Cerebellar nuclear complex (tissue), 1 donor: ENCODE measurements at places on chromosomes 1 and 21.

DNA sequence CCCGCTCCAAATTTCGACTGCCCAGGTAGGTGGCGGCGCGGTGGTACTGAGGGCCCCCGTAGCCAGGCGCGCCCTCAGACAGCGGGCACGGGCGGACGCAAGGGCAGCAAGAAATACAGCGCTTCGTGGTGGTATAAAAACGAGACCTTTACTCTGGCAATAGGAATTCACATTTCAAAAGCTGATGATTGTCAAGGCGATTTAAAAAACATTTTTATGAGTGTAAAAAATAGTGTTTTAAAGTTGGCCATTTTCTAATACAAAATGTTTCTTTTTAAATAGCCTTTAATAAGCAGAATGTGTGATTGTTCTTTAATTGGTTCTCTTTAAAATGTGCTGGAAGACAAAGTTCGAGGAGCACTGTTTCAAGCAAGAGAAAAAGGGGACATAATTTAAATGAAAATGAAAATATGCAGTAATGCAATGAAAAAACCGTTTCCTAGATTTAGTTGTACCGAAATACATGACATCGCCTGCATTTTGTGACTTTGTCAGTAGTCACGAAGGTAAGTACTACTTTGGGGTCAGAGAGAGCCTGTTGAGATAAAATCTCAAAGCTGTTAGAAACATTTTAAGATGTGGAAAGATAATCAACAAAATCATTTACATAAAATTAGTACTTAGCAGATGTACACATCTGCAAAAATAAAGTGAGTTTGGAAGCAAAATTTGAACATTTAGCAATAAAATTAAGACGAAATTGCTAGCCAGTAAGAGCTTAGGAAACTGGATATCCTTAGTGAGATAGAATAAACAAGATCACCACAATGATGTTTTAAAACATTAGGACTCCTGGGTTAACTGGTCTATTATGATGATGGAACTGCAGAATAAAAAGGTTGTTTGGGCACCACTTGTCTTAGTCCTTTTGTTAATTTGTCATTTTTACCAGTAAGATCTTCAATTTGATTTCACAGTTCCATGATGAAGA, 1.1 kb upstream of the PSMG1 start:
- no peak for DNase-seq

DNA sequence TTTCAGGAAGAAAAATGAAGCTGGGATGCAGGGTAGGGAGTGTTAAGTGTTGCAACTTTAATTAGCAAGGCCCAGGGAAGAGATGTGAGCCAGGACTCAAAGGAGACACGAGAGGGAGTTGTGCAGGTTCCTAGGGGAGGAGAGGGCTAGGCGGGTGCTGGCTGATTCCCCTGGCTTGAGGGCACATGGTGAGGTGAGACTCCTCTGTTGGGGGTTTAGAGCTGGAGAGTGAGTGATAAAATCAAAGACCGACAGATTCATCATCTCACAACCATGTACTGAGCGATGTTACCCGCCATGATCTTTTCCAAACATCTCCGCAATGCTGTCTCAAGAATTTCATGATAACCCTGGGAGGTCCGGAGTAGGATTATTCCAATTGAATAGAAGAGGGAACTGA, 161.8 kb upstream of the CSF3R start:
- DNase-seq: no peak

- DNase-seq: no peak
Observed at GRCh38 chr1:218499011-218499691, 154.0 kb downstream of the TGFB2 start.

DNA sequence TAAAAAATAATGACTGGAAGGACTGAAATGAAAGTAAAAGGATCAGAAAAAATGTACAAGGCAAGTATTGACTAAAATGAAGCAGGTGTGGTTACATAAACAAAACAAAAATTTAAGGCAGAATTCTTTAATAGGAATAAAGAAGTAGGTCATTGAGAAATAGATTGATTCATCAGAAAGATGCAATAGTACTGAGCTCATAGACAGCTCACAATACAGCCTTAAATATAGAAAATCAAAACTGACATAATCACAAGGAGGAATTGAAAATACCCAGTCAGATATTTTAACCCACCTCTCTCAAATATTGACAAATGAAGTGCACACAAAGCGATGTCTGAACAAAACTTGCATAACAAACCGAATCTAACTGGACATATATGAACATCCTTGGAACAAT, 366.8 kb upstream of the DPYD start:
- no peak for DNase-seq

GRCh38 chr1:155322571-155322952, 1.9 kb downstream of the RUSC1 start:
- DNase-seq: peak; percentile 7

GRCh38 chr1:43885279-43885801, 48.3 kb upstream of the ARTN start:
- no peak for DNase-seq

- no peak for DNase-seq
Observed at GRCh38 chr1:201644197-201644596, 105.3 kb downstream of the NAV1 start.

- DNase-seq: no peak
Observed at GRCh38 chr1:157992031-157992832, 1.2 kb upstream of the KIRREL1 start.

DNA sequence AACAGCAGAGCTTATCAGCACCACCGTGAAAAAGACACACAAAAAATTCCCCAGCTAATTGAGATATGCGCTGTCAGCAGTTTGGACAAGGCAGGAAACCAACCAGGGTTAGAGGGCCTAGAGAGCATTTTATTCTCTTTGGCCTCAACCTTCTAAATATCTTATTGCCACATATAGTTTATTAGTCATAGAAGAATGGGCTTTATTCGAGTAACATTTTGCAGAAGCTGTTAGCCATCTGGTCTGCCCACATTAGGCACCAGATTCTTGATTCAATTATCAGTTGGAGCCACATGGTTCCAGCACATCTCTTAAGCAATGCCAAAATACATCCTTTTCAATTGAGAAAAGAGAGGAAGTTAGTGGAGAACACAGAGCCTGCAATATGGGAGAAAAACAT, 109.9 kb upstream of the CXADR start:
- no peak for DNase-seq

GRCh38 chr1:151811181-151811580, 6.0 kb upstream of the LINGO4 start:
- no peak for DNase-seq

- DNase-seq: no peak
Observed at GRCh38 chr1:237570530-237570929, 320.2 kb downstream of the ZP4 start.

GRCh38 chr1:53625049-53625448, 113.9 kb downstream of the GLIS1 start:
- DNase-seq: no peak

GRCh38 chr1:205430696-205431305, 8.9 kb upstream of the LEMD1 start:
- DNase-seq: no peak

DNA sequence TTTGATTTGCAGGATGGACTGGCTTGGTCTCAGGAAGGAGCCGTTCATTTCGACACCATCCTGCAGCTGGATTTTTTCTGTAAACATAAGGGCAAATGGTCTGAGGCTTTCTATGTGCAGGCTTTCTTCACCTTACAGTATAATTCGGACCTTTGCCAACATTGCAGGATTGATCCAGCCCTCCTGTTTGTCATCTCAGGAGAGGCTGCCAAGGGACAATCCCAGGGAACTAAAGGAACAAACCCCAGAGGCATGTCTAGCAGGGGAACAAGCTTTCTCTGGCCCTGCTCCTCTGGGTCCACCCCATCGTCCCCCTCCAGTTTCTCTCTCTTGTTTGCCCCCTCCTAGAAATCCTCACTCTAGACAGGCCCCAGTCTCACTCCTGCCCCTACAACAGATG, 24.8 kb upstream of the GBP6 start:
- DNase-seq: no peak

DNA sequence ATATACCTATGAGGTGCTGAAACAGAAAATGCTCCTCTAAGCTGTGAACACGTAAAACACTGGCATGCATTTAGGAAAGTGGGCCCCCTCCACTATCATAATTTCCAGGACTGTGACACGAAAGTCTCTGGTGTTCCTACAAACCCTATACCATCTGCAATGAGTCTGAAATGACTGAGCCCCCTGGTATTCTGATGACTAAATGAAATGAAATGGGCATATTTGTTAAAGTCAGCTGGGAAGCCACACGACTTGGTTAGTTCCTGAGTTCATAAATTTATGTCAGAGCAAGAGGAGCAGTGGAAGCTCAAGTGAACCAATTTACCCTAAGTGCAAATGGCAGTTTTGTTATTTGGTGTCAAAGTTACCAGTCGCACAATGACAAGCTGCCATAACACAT, 182.3 kb downstream of the KCTD3 start:
- no peak for DNase-seq

DNA sequence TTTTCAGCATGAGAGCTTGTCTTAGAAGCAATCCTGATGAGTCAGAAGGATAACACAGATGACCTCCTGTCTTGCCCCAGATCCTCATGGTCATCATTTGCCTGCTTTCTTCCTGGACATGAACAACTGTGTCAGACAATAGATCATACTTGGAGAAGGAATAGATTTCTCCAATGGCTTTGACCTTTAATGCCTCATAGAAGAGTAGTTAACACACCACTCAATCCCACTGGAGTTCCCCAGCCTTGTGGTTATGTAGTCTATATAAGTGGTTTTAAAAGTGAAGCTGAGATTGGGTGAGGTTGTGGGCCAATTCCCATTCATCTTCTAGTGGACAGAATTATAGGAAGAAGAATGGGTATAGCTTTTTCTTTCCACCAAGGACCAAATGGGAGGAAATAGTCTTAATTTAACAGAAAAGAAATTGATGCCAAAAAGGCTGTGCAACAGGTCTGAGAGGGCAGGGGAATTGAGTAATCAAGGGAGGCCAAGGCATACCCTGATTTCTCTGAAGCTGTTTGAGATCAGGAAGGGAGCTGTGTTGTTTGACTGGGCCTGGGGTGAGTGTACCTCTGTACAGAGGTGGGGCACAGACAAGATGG, 14.4 kb downstream of the PRCC start:
- DNase-seq: no peak

DNA sequence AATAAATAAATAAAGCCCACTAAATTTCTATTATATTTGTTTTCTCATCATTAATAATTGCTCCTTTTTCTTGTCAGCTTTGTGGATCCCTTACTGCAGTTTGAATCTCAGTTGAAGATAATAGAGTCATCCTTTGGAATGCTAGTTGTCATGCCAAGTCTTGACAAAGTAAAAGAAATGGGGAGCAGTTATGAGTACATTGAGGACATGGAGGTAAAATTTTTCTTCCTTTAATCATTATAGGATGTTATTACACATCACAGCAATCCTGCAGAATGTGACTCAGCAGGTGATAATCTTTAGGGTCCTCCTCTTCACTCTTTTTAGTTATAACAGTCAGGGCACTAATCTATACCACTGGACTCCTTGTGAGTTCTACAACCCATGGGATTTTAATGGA, 24.1 kb downstream of the MROH9 start:
- no peak for DNase-seq

DNA sequence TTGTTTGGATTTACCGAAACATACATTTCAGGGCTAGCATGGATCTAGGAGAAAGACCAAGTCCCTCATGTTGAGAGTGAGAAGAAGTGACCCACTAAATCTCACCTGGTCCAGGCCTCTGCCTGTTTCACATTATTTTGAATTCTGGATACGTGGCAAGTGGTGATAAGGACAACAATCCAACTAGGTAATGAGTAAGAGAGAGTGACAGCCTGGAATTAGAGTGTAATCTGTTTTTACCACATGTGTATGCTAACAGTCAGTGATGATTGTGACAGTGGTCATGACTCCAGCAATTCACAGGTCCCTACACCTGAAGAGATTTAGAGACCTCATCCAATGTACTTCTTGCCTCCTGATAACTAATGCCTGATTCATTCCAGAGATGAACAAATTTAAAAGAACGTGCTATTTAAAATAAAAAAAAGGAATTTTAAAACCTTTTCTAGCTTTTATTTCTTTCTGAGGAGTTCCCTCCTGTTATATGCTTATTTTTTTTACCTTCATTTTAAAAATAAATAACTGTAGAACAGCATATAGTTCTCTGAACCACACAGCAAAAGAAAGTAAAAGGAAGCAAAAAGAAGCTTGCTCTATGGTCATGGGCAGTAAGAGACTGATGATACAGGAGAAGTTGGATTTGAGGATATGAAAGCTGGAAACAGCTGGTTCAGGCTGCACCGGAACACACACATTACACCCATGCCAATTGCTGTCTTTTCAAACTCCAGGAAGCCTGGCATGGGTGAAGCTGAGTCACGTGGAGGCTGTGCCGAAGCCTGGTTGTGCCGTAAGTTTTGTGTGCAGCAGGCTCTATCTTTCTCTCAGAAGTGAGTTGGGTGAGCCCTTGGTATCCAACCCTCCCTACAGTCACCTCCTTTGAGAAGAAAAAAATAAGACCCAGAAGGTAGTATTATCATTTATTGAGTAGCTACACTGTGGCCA, 14.7 kb downstream of the C1orf116 start:
- DNase-seq: no peak

- no peak for DNase-seq
Observed at GRCh38 chr1:187245201-187245600, 416.5 kb downstream of the PLA2G4A start.
